Thoracic aorta (tissue), 2 donors: ENCODE measurements at places on chromosomes 7 and 10.

- DNase-seq = no peak
These were observed 17.5 kb downstream of the KCNMA1 start for GRCh38 chr10:77619964-77620703.

GRCh38 chr10:101752241-101752640, 23.7 kb downstream of the FGF8 start:
- DNase-seq = no peak

DNA sequence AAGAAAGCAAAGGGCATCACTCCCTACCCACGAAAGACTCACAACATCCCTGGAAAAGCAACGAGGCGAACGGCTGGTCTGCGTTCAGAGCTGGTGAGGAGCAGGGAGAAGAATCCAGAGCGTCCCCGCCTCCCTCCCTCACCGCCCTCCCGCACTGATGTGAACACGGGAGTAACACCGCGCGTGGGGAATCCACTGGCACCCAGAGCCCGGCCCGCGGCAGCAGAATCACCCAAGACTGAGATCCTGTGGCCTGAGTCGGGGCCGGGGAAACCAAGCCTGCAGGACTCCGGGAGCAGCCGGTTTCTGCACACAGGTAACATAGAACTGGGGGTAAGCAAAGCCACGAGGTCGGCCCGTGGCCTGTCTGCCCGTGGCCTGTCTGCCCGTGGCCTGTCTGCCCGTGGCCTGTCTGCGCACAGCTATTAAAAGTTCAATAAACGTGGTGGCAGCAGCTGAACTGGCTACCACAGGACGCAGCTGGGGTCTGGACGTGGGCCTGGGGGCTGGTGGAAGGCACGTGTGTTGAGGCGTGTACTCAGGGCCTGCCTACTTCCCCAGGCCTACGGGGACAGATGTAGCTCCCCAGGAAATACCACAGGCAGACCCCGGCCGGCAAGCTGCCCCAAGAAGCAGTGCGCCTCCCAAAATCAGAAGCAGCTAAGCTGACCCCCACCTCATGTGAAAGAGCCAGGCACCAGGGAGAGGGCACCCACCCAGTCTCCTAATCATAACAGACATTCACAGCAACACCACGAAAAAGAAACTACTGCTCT, 23.0 kb downstream of the DIP2C start:
- DNase-seq = no peak

GRCh38 chr7:73941836-73942551, 81.0 kb downstream of the TMEM270 start:
- no peak for DNase-seq

DNA sequence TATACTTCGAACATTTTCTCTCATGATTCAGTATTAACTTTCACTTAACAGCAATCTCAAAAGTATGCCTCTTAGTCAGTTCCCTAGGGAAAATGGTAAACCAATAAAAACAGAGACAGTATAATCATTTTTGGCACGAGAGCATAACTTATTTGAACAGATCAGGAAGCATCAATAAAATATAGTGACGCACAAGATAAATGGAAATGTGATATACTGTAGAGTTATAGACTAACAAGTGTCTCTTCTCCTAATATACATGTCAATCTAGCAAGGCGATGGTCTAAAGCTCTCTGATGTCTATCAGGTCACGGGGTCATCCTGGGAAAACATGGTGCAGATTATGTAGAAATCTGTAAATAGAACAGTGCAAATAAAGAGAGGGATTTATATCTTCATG, 131.6 kb downstream of the HGF start:
- DNase-seq = no peak

- no peak for DNase-seq
These were observed 196.1 kb downstream of the GRID1 start for GRCh38 chr10:86170255-86171108.

DNA sequence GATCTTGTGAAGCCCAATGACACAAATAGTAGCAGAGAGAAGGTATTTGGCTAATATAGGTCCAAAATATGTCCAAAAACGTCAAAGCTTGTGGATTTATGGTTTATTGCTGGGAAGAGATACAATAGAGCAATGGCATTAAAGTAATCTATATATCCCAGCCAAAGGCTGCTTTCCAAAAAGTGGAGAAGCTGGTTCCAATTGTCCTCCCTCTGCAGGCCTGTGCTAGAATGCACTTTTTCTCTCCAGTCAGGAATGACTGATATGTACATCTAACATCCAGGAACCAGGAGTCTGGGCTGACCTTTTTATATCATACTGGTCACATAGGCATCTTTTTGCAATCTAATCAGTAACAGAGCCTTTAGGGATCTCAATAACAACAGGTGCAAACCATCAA, 167.1 kb upstream of the FAM3C start:
- no peak for DNase-seq

DNA sequence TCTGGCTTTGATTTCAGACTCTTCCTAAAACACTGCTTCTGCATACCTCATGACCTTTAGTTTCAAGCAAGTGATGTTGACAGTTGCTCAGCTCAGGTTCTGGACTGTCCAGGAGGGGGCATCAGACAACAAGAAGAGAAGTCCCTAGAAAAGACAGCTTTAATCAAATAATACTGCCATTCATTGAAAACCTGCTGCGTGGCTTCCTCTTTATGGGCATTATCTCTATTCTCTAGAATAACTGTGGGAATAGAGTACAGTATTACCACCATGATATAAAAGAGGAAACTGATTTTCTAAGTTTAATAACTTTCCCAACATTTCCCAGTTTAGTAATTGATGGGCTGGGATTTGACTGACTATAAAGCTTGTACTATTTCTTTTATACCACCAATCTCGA, 170.4 kb downstream of the SNX13 start:
- no peak for DNase-seq

DNA sequence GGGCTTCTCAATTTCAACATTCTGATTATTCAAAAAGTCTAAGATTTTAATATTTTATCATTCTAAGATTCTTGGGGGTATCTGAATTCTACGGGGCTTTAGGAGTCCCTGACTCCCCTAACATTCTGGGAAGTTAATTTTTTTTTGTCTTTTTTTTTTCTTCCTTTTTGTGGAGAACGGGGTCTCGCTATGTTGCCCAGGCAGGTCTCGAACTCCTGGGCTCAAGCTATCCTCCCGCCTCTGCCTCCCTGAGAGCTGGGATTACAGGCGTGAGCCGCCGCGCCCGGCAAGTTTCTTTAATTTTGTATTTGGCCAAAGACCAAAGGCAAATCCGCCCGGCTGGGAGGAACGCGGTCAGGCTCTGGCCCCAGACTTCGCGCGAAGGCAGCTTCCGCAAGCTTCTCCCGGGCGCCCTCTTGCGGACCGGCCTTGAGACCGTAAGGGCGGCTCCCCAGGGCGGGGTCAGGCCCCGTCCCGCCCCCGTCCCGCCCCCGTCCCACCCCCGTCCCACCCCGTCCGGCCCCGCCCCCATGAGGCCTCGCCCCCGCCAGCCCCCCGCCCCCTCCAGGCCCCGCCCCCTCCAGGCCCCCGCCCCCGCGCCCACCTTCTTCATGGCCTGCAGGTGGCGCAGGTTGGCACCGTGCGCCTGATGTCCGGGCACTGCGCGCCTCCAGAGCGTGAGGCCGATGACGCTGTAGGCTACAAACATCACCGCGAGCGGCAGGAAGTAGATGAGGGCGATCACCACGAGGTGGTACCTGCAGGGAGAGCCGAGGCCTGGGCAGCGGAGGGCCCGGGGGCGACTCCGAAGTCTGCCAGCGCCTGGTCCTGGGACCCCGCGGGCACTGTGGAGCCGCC, 8.2 kb downstream of the TACR2 start:
- DNase-seq = peak; percentile 77

DNA sequence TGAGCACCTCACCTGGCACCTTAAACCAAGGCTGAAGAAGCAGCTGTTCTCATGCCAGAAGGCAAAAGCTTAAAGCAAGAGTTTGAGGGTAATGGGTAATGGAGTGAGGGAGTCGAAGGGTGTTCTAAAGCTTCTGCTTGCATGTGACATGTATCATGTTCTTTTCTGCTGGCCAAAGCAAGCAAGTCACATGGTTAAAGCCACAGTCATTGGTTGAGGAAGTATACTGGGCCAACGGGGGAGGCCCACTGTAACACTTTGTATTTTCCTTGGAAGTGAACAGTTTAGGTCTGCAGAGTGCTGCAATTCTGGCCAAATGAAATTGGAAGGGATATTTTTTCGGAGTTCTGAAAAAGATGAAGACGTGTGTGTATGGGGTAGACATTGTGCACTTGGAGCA, 75.7 kb downstream of the REEP3 start:
- DNase-seq = no peak

- no peak for DNase-seq
These were observed 89.6 kb upstream of the C7orf33 start for GRCh38 chr7:148500978-148501377.

DNA sequence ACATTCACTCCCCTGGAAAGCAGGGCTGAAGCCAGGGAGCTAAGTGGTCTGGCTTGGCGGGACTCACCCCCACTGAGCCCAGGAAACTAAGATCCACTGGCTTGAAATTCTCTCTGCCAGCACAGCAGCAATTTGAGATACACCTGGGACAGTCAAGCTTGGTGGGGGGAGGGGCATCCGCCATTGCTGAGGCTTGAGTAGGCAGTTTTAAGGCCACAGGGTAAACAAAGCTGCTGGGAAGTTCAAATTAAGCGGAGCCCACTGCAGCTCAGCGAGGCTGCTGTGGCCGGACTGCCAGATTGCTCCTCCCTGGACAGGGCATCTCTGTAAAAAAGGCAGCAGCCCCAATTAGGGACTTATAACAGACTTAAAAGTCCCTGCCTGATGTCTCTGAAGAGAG, 108.2 kb upstream of the FAM13C start:
- no peak for DNase-seq

DNA sequence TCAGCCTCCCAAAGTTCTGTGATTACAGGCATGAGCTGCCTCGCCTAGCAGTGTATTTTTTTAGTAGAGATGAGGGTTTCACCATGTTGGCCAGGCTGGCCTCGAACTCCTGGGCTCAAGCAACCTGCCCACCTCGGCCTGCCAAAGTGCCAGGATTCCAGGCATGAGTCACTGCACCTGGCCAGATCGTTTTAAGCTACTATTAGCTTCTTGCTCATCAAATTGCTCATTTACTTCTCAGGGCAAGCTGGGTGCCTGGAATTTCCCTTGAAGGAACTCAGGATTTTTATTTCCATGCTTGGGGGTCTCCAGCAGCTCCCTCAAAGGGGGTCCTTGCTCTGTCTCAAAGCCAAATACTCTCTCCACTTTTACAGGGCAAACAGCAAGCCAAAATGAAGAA, 798.0 kb upstream of the AUTS2 start:
- DNase-seq = no peak
